NCI-H187 treated with DMSO at 0.1 percent for 48 hours (cell line): ENCODE measurements at places on chromosomes 13 and 19.

GRCh38 chr13:50691681-50692263 is 151.7 kb downstream of the DLEU7 start:
- no peak for DNase-seq

- no peak for DNase-seq
Observed at GRCh38 chr13:106262886-106263285, 272.6 kb downstream of the EFNB2 start.

DNA sequence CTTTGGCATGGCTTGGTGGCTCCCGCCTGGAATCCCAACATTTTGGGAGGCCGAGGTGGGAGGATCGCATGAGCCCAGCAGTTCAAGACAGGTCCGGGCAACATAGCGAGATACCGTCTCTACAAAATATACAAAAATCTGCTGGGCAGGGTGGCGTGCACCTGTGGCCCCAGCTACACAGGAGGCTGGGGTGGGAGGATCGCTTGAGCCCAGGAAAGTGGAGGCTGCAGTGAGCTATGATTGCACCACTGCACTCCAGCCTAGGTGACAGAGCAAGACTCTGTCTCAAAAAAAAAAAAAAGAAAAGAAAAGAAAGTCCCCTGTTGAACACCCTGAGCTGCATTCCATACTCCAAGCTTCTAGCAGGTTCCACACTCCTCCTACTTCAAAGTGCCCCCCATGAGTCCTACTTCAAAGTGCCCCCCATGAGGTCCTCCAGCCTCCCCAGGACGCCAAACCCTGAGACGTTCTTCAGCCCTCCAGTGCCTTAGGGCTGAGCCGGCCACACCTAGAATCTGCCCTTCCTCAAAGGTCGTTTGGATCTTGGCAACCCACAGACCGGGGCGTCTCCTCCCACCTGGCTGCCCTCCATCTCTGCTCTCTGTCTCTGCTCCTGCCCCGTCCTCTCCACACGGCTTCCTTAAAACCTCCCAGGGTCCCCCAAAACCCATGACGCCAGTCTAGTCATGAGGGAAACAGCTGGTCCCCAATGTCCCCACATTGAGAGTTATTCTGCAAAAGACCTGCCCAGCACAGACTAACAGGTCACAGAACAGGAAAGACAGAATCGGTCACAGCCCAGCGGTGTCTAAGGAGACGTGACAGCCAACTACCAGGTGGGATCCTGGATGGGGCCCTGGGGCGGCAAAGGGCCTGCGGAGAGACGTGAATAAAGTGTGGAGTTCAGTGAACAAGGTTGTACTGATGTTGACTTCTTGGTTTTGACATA is 4.8 kb downstream of the TJP3 start:
- DNase-seq, result no peak

- no peak for DNase-seq
Observed at GRCh38 chr13:24922387-24922744, 158.4 kb downstream of the RNF17 start.

- DNase-seq, result no peak
Observed at GRCh38 chr13:93145199-93145598, 81.4 kb upstream of the GPC6 start.

GRCh38 chr13:98173431-98174152 is 3.5 kb downstream of the RNF113B start:
- no peak for DNase-seq

DNA sequence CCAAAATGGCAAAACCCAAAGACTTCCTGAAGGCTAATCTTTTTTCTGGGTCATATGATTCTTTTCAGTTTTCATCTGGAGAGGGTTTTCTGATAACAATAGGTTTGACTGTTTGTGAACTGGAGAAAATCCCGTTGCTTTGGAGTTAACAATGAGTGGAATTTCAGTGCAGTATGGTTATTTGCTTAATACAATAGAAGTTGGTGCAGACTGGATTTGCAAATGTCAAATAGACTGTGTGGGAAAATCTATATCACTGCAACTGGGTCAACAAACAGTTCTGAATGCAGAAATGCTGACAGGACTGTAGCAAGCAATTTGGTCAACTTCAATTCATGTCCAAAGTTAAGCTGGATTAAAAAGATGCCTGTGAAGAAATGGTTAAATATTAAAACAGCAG is 267.5 kb upstream of the ARGLU1 start:
- DNase-seq, result no peak

GRCh38 chr13:86882835-86883234 is 788.3 kb upstream of the SLITRK5 start:
- DNase-seq, result no peak
